ENCODE measurements at places on chromosomes 13 and 19.

- peak; percentile 35 for DNase-seq
These were observed 275.6 kb downstream of the KLF5 start for GRCh38 chr13:73334445-73334844.

DNA sequence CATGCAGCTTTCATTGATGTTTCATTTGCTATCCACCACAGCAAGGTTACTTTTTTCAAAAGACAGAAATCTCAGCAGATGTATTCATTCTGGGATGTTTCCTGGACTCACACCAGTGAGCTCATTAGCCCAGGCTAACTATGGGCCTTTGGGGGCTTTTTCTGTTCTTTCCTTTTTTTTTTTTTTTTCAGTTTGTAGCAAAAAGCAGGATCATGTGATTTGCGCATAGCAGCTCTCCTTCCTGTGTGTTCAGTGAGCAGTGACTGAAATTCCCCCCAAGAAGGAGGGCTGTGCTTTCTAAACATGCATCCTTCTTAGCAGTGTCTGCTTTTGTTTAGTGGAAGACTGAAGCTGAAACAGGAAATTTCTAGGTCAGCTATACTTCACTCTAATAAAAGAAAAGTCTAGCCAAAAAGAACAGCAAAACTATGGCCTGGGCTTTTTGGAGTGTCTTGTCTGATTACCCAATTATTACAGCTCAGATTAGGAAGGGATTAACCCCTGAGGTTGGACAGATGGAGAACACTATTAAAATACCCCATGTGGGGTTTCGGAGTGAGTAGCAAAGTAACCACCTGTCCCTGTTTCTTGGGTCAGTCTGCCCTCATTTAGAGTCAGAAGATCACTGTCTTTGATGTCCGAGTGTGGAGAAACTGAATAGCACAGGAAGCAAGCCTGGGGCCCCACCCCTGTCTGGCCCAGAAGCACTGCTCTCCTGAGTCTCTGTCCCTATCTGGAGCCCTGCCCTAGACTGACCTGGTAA, 8.9 kb upstream of the AMER2 start:
- no peak for DNase-seq

- DNase-seq = no peak
These were observed 3.1 kb downstream of the XRCC1 start for GRCh38 chr19:43572171-43572588.

DNA sequence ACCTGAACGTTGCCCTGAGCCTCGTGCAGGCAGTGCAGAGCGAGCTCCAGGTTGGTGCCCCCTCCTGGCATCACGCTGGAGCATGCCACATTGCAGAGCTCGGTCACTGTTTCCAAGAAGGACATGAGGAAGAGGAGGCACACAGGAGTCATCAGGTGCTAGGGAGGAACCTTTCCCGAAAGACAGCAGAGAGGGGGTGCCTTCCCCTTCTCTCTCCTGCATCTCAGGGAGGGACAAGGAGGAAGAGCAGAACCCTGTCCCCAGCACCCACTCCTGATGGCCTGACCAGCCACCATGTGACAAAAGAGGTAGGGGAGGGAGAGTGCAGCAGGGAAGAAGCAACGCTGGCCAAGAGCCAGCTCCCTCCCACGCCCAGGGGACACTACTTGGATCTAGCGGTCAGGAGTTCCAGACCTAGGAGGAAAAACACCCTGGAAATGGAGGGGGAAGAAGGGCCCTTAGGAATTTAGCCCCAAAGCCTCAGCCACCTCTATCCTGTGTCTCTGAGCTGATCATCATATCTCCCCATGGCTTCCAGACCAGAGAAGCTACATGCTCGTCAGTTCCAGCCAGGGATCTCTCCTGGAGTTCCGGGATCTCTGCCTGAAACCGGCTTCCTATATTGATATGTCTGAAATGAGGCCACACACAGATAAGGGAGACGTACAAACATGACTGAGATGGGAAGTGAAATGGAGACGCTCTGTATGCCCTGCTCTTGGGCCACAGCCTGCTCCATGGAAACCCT, 17.0 kb upstream of the NAPA start:
- no peak for DNase-seq

GRCh38 chr19:15234431-15235130, 2.3 kb upstream of the EPHX3 start:
- no peak for DNase-seq

- no peak for DNase-seq
These were observed 20.7 kb downstream of the COL4A1 start for GRCh38 chr13:110285991-110286832.

GRCh38 chr13:102207680-102208342, 194.0 kb downstream of the FGF14 start:
- no peak for DNase-seq

DNA sequence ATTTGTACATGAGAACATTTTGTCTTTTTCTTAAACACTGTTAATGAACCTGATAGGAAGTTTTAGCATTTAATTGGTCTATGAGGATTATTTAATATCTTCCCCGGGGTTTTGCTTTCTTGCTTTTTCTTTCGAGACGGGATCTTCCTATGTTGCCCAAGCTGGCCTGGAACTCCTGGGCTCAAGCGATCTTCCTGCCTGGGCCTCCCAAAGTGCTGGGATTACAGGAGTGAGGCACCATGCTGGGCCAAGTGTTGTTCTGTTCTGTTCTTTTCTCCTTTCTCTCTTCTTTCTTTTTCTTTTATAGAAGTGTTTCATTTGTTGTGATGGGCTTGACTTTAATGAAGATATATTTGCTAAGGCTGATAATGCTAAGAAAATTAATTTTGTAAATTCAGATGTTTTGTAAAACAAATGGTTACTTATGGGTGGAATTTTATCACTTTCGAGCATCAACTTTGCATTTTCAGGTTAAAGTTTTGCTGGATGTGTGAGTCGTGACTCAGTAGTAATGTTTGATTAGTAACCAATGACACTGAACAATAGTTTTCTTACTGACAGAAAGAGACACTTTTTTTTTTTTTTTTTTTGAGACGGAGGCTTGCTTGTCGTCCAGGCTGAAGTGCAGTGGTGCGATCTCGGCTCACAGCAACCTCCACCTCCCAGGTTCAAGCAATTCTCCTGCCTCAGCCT, 2.2 kb downstream of the PAN3 start:
- DNase-seq = no peak

DNA sequence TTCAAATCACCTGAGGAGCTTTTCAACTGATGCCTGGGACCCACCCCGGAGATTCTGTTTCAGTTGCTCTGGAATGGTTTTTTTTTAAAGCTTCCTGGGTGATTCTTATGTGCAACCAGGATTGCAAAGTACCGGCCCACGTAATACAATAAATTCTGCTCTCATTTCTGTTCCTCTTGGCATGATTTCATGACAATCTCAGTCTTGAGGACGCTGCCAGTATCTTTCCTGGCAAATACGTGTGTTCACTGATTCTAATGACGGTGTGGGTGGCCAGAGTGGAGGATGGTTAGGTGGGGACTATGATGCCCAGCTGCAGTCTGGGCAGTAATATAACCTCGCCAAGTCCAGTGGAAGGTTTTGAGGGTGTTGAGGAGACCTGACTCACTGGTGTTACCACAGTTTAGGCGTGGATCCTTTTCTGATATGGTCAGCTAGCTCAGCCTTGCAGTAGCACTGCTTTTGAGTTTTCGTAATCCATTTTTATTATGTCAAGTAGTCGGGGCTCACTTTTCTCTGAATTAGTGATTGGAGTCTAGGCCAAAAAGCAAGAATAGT, 49.4 kb downstream of the FAM124A start:
- DNase-seq = no peak

DNA sequence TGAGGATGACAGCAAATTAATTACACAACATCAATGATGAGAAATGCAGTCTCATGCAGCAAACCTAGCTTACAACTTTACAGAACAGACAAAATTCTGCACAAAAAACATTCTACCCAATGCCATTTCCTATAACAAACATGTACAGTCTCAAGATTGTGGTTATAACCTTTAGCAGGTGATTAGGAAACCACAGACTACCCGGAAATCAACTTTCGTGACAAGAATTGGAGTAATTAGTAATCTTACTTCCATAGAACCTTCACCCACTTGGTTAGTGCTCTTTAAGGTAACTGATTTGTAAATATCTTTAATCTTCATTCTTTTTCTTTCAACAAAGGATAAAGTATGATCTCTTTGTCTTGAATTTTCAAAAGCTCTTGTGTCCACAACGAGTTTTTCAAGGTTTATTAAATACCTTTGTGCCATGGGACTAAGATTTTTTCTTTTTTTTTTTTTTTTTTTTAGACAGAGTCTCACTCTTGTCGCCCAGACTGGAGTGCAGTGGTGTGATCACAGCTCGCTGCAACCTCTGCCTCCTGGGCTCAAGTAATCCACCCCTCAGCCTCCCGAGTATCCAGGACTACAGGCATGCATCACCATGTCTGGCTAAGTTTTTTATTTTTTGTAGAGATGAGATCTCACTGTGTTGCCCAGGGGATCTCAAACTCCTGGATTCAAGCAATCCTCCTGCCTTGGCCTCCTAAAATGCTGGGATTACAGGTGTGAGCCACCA, 78.8 kb downstream of the MAP4K1 start:
- DNase-seq = no peak

- no peak for DNase-seq
These were observed 30.2 kb upstream of the CCNE1 start for GRCh38 chr19:29781386-29782259.

DNA sequence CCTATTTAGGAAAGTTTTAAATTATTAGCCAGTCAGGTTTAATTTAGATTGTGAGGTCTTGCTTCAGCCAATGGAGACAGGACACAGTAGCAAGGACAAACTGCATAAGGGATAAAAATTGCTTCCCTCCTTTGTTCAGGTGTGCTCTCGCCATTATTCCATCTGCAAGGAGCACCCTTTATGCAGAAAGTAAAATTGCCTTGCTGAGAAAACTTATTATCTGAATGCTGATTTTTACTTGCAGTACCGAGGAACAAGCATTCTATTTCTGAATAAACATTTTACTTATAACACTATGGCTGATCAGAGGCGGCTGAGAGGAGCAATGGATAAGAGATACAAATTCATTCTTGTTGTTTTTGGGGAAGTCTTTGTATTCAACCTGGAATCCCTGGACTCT, 8.0 kb downstream of the CYP4F22 start:
- no peak for DNase-seq
